Activated T-helper 1 cell treated with anti-CD3 and anti-CD28 coated beads, Interleukin-12 subunit alpha, Interleukin-12 subunit beta, Interleukin-2, Interleukin-4 antibody, amounts not matched to agents 30 ng/mL and 10 ng/mL and 1 ng/mL, durations not matched to agents 14 hours and 24 hours and 36 hours (primary cell): ENCODE measurements at places on chromosomes 6 and 20.
A peak's percentile ranks its signal among the peaks of the same experiment; 100 is the strongest.

GRCh38 chr6:105810105-105810921 lies 275.8 kb upstream of the PRDM1 start:
- DNase-seq, result peak; percentile 73

GRCh38 chr6:44245912-44246662 lies 814 bp upstream of the HSP90AB1 start:
- DNase-seq, result peak; percentile 81

DNA sequence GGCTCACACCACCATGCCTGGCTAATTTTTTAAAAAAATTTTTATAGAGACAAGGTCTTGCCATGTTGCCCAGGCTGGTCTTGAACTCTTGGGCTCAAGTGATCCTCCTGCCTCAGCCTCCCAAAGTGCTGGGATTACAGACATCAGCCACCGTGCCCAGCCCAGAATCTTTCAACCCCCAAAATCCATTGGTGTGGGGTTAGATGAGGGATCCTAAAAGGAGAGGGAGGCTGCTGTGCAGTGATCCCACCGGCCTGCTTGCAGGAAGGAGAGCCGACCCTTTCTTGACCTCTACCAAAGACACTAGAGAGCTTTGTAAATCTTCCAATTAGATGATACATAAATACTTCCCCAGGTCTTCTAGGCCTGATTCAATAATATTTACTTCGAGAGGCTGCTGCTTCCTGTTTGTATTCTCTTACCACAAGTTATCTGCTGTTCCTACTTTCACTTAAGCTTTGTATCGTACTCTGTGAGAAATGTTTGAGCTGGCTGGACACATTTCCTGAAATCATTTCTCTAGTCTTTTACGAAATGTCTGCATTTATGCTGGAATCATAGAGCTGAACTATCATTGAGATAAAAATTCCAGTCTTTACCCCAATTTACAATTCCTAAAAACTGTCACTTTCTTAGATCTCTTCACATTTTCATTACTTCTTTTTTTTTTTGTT lies 49.3 kb upstream of the IER3 start:
- DNase-seq, result no peak

- no peak for DNase-seq
These were observed 3.8 kb downstream of the EYA2 start for GRCh38 chr20:46898423-46898822.

- no peak for DNase-seq
These were observed 5.7 kb upstream of the RBPJL start for GRCh38 chr20:45300961-45301360.

DNA sequence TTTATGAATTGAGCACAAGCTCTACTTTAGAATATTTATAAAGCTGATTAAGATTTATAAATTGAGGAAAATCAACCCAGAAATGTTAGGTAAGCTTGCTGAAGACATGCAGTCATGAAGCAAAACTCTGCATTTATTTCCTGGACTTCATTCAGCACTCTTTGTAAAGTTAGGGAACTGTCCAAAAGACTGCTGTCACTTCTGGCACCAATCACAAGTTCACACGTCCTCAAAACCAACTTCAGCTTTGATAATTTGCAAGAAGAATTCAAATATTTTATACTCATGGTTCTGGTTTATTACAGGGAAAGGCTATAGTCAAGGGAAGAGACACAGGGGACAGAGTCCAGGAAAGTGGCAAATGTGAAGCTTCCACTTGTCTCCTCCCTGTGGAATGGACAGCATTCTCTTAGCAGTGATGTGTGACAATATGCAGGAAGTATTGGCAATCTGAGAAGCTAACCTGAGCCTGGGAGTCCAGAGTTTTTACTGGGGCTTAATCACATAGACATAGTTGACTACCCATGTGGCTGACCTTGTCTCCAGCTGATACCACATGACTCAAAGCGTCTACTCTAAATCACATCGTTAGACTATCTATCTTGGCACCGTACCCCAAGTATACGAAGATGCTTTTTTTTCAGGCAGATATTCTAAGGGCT lies 85.4 kb downstream of the PPP1R14C start:
- DNase-seq, result no peak

DNA sequence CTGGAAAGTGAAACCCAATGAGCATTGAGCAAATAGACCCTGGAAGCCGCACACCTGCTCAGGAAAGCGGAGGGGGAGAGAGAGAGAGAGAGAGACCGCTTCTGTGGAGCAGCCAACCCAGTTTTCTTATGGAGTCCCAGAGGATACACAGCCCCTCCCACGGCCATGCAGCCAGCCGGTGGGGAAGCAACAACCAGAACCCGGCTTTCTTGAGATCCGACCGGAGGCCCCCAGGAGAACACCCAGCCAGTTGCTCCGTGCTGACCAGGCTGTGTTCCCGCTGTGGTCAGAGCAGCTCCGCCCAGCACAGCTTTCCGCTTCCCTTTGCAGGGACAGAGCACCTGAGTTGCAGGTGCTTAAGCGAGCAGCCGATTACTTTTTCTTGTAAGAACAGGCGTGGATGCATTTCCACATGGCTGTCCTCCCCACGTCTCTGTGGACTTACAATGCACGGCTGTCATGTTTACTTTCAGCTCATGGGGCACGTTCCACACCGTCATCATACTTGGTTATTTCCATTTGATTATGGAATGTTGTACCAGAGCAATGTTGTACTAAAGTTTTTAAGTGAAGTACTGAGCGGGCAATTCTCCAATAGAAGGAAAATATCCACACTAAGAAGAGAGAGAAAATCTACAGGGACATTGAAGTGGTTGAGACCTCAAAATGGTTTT lies 381.9 kb downstream of the THBS2 start:
- DNase-seq, result no peak

DNA sequence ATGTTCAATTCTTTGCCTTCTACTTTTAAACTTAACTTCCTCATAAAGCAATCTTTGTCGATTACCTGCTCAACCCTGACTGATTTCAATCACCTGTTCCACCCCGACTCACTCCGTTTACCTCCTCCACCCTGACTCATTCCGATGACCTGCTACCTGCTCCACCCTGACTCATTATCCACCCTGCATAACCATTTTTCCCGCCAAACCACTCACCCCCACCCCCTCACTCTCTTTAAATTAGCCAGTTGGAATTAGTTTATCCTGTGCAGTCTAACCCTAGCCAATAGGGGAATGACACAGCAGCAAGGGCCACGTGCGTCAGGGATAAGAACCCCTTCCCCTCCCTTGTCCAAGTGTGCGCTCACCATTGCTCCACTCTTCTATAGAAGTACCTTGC lies 56.7 kb upstream of the MRAP2 start:
- DNase-seq, result no peak

DNA sequence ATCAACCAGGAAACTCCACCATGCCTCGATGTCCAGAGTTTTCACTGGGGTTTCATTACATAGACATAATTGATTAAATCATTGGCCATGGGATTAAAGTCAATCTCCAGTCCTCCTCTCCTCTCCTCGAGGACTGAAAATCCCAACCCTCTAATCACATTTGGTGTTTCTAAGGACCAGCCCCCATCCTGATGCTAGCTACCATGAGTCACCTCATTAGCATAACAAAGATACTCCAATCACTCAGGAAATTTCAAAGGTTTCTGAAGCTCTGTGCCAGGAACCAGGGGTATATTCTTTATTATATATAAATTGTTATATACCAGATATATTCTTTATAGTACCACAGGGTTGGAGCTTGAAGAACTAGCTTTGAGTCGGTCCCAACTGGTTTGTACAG lies 212.9 kb upstream of the PRND start:
- no peak for DNase-seq

DNA sequence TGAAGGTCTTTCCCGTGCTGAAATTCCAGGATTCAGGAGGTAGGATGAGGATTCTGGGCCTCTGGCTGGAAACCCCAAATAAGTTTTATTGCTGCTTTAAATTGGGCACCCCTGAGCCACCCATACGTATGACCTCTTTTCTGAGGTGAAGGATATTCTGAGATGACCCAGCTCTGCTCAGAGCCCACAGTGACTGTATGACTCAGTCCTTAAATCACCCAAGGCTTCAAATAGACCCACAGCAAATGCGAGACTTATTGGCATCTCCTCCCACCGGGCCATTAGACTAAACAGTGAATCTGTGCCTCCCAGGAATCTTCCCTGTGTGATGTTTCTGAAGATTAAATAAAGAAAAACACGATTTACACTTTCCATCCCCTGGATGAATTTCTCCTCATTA lies 9.5 kb downstream of the SIRPG start:
- no peak for DNase-seq

DNA sequence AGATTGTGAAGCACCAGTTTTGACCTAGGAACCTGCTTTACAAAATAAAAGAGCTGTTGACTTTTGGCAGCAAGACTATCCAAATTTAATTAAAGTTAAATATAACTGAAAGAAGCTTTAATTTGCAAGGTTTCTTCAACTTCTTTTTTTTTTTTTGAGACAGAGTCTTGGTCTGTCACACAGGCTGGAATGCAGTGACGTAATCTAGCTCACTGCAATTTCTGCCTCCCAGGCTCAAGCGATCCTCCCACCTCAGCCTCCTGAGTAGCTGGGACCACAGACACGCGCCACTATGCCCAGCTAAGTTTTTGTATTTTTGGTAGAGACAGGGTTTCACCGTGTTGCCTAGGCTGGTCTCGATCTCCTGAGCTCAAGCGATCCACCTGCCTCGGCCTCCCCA lies 13.7 kb upstream of the CSE1L start:
- DNase-seq, result no peak
